Activated CD4-positive, alpha-beta T cell treated with anti-CD3 and anti-CD28 coated beads, Interleukin-2, amount 50 U/mL, for 48 hours (primary cell): ENCODE measurements at places on chromosomes 7 and 10.
A peak's percentile ranks its signal among the peaks of the same experiment; 100 is the strongest.

- no peak for DNase-seq
Measured at GRCh38 chr7:102029616-102030015, 212.2 kb downstream of the CUX1 start.

DNA sequence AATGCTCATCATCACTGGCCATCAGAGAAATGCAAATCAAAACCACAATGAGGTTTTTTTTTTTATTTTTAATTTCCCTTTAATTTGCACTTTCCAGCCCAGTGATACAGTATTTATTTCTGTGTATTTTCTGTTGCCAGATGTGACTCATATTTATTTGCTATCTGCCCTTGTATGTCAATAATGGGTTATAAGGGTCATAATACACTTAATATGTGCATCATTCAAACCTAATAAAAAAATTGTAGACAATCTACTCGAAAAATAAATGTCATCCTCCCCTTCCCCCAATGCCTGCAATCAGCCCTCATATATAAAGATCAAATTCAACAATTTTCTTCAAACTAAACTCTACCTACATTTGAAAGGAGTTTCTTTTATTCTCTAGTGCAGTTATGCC lies 154.5 kb downstream of the CSTF2T start:
- no peak for DNase-seq

- no peak for DNase-seq
Measured at GRCh38 chr10:74333174-74333573, 182.2 kb downstream of the ADK start.

- DNase-seq, result no peak
Measured at GRCh38 chr7:7151285-7151684, 31.1 kb upstream of the C1GALT1 start.

DNA sequence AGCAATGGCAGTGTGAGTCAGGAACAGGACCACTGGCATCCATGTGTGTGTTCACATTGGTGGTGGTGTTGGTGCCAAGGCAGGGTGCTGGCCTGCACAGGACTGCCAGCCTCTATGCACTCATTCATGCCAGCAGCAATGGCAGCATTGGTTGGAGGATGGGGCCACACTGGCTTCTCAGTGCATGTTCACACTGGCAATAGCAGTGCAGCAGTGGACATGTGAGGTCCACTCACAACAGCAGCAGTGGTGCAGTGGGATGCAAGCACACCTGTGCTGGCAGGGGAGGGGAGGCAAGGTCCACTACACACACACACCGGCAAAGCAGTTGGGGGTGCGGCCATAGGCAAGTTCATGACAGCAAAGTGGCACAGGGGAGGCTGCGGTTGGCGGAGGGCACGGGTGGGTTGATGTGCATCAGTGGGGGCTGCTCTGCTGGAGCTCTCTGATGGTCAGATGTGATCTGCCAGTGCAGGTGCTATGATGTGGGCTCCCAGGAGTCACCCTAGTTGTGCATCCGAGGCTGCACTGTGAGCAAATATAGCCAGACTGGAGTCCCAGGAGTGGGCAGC lies 57.8 kb upstream of the TNKS2 start:
- no peak for DNase-seq

DNA sequence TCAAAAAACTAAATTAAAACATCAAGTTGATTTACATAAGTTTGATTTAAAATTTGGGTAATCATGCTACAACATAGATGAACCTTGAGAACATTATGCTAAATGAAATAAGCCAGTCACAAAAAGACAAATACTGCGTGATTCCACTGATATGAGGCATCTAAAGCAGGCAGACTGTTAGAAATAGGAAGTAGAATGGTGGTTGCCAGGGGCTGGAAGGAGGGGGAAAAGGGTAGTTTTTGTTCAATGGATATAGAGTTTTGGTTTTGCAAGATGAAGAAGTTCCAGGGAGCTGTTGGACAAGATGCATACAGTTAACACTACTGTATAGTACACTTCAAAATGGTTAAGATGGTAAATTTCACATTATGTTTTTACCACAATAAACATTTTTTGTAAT lies 45.0 kb upstream of the IFRD1 start:
- DNase-seq, result no peak

- no peak for DNase-seq
Measured at GRCh38 chr7:45569290-45569685, 4.9 kb upstream of the ADCY1 start.

DNA sequence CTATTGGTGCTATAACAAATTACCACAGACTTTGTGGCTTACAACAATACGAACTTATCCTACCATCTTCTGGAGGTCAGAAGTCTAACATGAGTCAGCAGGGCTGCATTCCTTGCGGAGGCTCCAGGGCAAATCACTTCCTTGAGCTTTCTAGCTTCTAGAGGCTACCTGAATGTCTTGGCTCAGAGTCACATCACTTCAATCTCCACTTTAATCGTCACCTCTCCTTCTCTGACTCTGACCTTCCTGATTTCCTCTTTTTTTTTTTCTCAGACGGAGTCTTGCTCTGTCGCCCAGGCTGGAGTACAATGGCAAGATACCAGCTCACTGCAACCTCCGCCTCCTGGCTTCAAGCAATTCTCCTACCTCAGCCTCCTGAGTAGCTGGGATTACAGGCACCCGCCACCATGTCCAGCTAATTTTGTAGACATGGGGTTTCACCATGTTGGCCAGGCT lies 44.6 kb upstream of the ANAPC16 start:
- DNase-seq, result no peak

DNA sequence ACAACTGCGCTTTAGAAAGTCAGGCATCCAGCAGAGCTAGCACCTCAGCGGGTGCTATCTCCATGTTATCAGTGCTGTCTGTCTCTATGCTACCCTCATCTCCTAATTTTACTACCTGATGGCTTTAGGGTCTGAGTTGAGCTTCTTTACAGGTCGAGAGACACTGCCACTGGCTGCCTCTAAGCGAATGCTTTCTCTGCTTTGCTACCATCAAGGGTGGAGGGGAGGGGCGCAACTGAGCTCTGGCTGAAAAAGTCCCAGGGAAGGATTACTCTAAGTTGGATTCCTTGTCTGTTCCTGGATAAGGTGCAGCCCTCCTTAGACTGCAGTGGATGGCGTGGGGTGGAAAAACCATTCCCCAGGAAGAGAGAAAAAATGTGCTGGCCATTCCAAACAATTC lies 105.7 kb downstream of the CDK14 start:
- DNase-seq, result no peak

DNA sequence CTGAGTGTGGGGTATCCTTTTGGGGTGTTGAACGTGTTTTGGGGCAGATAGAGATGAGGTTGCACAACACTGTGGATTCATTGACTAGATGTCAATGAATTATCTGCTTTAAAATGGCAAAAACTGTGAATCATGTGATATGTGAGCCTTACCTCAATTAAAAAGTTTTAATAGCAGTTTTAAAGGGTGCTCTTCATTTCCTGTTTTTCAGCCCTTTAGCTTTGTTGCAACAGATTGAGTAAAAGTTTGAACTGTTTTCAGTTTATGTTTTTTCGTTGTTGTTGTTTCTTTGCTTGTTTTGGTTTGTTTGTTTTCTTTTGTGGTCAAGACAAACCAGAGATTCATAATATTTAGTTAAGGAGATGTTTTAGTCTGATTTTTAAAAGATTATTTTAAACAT lies 9.4 kb downstream of the TAS2R41 start:
- DNase-seq, result no peak

DNA sequence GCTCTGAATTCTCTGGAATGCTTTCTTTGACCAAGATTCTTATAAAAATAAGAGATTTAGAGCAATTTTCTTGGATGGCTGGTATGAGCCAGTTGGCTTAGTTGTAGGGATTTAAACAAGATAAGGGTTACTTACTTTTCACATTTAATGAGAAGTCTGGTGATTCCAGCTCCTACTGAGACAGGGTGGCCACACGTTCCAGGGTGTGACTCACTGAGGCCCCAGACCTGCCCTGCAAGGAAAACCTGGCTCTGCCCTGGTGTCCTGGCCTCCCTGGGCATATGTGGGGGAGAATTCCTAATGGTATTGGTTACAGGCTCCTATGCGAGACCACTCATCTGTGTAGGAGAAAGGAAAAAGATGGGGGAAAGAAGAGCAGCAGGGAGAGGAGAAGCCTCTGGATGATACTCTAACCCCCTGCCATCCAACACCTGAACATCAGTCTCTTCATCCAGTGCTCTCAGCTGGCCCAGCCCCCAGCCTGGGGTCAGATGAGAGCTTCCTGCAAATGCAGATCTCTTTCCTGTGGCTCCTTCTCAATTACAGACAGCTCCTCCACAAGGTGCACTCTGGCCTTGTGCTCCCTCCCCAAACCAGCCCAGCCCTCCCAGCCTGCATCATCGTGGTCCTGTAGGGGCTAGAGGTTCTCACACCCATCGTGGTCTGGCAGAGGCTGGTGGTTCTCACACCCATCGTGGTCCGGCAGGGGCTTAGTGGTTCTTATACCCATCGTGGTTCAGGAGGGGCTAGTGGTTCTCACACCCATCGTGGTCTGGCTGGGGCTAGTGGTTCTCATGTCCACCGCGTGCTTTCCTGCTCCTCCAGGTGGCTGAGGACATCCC lies 139.9 kb downstream of the EGFR start:
- no peak for DNase-seq

DNA sequence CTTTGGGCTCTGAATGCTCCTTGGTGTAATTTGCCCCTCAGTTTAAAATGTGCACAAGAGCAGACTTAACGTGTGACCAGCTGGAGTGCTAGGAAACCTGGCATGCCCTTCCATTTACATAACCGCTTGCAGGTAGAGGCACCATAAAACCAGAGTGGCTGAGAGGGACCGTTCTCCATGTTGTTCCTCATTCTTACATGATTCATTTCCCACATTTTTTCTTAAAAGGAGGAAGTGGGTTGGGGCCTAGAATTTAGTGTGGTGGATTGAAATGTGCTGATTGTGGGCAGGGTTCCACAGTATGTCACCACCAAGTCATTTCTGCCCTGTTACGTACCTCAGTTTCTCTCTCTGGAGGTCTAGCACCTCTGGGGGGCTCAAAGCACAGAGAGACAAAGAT lies 375.8 kb upstream of the VSTM2A start:
- DNase-seq, result no peak

DNA sequence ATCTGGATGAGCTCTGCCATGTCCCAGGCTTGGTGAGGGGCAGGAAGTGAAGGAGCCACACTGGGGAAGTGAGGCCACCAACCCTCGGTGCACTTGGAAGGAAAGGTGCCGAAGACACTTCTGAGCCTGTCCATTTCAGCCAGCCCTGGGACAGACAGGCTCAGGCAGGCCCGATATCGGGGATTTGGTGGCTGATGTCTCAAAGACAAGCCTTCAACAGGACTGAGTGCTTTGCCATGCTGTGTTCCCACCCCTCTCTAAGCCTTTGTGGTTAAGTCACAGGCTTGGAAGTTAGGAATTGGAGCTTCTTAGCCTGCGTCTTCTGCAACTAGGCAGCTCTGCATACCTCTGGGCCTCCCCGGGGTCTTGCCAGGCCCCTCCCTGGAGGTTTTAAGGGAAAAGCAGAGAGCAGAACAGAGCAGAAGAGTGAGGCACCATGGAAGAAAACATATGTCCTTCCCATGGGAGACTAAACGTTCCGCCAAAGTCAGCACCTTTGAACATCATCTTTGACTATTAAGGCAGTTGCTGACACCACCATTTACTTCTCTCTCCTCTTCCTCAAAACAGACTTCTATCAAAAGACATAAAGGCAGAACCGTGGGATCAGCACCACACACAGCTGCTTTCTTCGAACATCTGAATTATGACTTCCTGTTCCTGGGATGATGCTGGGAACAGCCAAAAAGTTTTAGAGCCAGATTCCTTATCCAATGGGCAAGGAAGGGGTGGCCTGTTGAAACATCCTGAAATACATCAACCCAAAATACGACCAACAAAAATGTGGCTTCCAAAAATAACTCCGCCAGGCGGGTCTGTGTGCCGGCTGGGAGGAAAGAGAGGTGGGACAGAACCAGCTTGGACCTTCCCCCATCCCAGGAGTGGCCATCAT lies 71.8 kb downstream of the AFAP1L2 start:
- no peak for DNase-seq

GRCh38 chr10:92839191-92840085 lies 8.9 kb upstream of the EXOC6 start:
- peak; percentile 80 for DNase-seq

GRCh38 chr7:525740-526139 lies 6.1 kb upstream of the PDGFA start:
- no peak for DNase-seq

GRCh38 chr10:35426657-35427056 lies 90.3 kb downstream of the CCNY start:
- no peak for DNase-seq

- no peak for DNase-seq
Measured at GRCh38 chr10:48507933-48508790, 96.7 kb downstream of the ARHGAP22 start.

DNA sequence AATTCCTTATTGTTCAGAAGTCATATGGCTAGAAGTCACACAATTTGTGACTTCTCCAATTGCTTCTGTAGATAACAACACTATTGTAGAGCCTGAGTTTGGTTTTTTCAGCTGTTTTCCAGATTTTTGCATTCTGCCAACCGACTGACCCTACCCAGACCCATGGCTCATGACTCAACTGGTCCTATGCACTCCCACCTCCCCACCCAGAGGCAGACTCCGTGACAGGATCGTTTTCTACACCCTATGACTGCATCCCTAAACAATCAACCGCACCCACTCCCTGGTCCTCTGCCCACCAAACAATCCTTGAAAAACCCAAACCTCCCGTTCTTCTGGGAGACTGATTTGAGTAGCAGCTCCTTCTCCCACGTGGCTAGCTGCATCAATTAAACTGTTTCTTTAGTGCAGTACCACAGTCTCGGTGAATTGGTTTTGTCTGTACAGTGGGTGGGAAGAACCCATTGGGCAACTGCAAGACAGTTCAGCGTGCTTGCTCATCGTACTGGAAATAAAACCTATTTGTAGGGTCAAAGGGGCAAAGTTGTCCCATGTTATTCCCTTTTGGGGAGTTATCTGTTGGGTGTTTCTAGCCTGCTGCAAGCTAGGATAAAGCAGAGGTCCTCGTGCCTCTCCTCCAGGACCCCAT lies 150.3 kb upstream of the FAM20C start:
- DNase-seq, result no peak

GRCh38 chr7:134724606-134725005 lies 54.8 kb upstream of the CALD1 start:
- DNase-seq, result peak; percentile 18

GRCh38 chr10:132030898-132031463 lies 34.8 kb upstream of the JAKMIP3 start:
- DNase-seq, result no peak

DNA sequence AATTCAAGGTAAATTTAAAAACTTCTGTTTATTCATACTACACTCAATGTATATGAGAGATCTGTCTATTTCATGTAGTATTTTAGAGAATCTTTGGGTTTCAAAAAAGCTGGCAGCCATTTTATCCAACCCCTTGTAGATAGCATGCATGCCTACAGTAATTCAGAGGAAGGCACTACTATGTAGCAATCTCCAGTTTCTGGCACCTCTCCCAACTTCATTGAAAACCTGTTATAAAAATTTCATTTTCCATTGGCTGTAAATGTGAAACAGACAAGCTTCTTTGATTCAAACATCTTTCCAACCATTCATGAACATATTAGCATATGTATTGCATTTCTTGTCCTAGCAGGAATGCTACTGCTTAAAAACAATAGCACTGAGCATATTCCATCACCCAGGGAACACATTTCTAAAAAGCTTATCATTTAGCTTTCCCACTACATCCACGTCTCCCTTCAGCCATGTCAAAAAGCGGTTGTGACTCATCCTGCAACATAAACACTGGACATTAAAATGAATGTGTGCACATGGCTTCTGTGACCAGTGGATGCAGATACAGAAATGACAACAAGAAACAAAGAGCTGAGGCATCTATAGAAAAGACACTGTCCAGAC lies 330.4 kb upstream of the AOAH start:
- no peak for DNase-seq
